ENCODE measurements at places on chromosomes 1 and 21.

DNA sequence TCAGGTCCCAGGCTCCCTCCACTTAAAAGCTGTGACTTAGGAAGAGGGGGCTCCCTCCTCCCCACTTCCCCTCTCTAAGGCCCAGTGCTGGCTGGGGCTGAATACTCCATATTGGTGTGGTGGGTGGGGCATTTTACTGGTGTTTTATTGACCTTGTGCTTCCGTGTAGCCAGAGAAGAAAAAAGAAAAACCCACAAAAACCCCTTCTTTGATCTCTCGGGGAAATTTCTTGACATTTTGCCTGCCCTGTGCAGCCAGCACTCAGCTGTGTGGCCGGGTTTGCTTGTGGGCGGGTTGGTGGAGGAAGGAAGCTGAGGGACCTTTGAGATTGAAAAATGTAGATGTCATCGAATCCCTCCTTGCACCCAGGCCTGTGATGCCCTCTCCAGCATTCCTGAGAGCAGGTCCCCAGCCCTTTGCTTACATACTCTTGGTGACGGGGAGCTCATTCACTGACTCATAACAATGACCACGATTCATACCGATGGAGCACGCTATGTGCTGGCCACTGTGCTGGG is 24.8 kb downstream of the TNFRSF8 start:
- peak; percentile 48 for DNase-seq

GRCh38 chr1:203103216-203103615 is 17.4 kb upstream of the MYOG start:
- DNase-seq: no peak

- no peak for DNase-seq
Observed at GRCh38 chr21:42621166-42621818, 32.1 kb upstream of the PDE9A start.

GRCh38 chr1:108708691-108709660 is 3.7 kb upstream of the FNDC7 start:
- DNase-seq: peak; percentile 84

DNA sequence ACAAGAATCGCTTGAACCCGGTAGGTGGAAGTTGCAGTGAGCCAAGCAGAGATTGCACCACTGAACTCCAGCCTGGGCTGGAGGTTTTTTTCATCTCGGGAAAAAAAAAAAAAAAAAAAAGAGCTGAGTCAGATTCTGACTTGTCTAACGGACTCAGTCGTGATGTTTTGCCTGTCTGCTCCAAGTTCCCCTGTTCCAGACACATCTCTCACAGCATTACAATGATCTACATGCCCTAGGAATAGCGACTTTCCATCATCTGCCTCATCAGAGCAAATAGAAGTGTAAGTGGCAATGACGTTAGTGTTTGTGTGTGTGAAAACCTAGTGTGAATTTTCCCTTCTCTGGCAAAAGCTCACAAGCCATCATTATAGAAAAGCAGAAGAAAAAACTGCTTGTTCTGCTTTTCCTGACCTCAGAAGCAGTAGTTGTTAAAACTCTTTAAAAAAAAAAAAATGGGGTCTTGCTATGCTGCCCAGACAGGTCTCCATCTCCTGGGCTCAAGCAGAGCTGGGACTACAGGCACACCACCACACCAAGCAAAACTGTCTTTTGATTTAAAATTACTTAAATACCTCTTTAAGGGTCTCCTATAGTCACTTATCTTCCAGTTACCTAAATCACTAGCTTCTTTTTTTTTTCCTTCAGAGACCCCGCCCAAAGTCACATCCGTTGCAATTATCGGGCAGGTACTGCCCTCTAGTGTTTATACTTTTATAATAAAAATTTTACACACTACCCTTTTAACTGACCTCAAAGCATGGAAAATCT is 37.3 kb downstream of the PLEKHO1 start:
- DNase-seq: peak; percentile 51

GRCh38 chr1:36337830-36338229 is 14.4 kb upstream of the EVA1B start:
- DNase-seq: no peak

- DNase-seq: no peak
Observed at GRCh38 chr1:10901091-10901890, 104.8 kb upstream of the CASZ1 start.

GRCh38 chr1:41379738-41380130 is 18.5 kb downstream of the FOXO6 start:
- no peak for DNase-seq

DNA sequence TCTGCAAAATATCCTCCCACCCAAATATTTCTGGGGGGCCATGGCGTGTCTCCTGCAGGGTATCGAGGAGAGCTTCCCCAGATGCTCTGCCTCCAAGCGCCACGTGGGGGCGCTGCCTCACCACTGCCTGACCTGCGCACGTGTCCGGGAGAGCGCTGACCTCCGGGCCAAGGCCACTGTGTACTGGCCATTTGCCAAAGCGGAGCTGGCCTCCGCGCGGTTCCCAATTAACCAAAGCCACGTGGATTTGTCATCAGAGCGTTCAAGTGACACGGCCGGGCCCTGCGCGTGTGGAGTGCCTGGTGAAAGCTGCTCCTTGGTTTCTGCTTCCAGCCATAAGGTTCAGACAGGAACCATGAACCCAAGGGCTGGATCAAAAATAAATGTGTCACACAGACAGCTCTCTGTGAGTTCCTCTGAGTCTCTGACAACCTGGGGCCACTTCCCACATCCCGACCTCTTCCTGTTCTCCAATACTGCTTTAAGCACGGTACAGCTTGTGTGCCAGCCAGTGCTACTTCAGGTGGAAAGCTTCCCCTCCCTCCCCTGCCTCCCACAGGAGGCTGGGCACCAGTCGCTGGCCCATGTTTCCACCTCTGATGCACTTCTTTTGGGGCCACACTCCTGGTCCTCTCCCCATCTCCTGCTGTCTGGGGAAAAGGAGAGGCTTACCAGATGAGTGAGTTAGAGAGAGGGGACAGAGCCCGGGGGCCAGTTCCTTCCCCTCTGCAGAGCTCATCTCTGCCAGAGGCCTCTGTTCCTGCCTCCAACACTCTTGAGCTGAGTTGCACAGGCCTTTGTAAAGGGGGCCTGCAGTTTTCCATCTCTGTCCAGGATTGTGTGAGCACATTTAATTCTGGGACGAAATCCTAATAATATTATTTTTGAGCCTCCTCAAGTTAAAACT is 26.1 kb downstream of the ZP4 start:
- DNase-seq: no peak

- DNase-seq: no peak
Observed at GRCh38 chr1:996851-997712, 2.8 kb downstream of the HES4 start.

- no peak for DNase-seq
Observed at GRCh38 chr1:154502066-154502743, at the start of the genes SHE and TDRD10. SHE (minus strand) TSS chr1:154502412; CDS start chr1:154502026, 386 bp downstream. TDRD10 (plus strand) TSS chr1:154502219; CDS start chr1:154506904, 4,685 bp downstream.

GRCh38 chr1:231929311-231929710 is 302.7 kb downstream of the DISC1 start:
- no peak for DNase-seq

GRCh38 chr1:201288007-201288406 is 4.7 kb downstream of the PKP1 start:
- DNase-seq: no peak

GRCh38 chr1:30928171-30928570 is 19.6 kb upstream of the SDC3 start:
- DNase-seq: no peak

DNA sequence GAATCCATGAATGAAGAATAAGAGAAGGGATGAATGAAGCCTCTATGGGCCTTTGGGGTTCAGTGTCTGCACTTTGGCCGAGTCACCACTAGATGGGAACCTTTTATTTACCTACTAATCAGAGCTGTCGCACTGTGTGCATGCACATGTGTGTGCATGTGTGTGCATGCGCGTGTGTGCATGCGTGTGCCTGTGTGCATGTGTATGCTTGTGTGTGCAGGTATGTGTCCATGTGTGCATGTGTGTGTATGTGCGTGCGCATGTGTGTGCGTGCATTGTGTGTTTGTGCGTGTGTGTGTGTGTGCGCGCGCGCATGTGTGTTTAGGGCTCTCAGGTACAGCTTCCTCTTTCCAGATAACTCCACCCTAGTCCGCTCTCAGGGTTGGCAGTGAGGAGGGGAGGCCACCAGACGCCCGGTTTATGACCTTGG is 20.4 kb upstream of the UBXN10 start:
- DNase-seq: no peak

- no peak for DNase-seq
Observed at GRCh38 chr1:16391411-16391810, 24.4 kb downstream of the SZRD1 start.

DNA sequence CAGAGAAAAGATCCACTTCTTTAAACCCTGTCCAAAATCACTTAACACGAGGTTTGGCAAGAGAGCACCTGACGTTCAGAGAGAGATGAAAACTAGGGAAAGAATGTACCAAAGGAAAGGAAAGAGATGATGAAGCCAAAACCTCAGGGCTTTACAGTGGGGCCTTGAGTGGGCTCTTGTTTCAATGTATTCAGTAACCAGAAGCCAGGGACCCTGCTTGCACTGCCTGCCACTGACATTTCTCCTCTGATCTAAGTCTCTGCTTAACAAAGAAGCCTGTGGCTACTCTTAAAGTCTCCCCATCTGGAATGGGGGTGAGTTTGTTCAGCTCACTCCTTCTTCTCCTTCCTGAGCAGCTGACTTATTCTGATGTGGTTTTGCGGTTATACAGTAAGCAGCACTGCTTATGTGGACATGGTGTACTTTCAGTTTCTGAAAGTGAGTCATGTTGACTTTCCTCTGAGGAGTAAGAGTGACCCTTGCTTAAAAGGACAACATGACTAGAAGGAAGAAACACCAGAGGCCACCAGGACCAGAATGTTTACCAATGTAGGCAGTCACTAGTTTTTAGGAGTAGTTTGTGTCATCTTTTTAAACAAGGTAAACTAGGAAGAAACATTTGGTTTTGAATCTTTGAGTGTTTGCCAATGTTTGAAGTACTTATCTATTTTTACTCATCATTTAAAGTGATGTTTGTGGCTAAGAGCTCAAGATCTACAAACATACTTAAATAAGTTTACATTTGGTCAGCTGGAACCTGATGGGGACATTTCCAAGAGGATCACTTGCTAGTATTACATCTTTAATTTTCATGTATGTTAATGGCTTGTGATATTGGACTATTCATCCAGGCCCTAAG is 87.4 kb downstream of the FASLG start:
- DNase-seq: peak; percentile 73
